ENCODE measurements at places on chromosomes 5 and 9. TPM values are rescaled to one million over a fixed set of nuclear protein-coding genes. Genes with fewer than 3 reads are reported as not detected.

- DNase-seq: no peak
Observed at GRCh38 chr9:3473405-3473804, 52.4 kb downstream of the RFX3 start.

DNA sequence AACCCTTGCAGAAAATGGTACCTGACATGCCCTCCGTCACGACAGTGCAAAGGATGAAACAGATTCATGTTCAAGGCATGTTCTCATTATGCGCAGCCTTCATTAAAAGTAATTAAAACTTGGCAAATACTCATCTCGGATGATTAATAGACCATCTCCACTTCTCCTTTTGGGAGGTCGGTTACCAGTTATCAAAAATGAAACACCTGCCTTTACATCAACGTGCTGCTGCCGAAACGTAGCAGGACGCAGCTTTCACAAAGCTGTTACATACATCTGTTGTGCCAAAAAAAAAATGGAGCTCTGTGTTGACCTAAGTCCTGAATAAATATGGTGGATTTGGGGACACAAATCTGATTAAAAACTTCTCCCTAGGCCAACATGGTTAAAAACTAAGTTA lies 75.7 kb downstream of the PTCH1 start:
- DNase-seq: no peak

DNA sequence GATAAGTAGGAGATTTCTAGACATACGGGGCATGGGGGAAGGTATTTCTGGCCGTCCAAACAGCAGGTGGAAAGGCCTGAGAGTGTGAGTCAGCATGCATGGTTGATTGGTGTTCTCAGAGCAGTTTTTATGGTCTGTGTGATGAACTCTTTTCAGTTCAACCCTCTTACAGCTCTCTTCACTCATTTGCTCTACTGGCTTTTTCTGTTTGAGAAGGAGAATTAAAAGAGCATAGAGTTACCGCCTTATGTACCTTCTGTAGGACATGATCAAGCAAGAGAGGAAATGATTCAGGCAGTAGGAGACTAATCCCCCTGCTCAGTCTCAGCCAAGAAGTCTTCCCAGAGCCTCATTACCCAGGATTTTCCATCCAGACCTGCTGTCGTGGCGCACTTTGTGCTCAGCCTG lies 92.4 kb downstream of the PRDM6 start:
- no peak for DNase-seq

The THBS4 gene
- total RNA-seq: 1.1 TPM

DNA sequence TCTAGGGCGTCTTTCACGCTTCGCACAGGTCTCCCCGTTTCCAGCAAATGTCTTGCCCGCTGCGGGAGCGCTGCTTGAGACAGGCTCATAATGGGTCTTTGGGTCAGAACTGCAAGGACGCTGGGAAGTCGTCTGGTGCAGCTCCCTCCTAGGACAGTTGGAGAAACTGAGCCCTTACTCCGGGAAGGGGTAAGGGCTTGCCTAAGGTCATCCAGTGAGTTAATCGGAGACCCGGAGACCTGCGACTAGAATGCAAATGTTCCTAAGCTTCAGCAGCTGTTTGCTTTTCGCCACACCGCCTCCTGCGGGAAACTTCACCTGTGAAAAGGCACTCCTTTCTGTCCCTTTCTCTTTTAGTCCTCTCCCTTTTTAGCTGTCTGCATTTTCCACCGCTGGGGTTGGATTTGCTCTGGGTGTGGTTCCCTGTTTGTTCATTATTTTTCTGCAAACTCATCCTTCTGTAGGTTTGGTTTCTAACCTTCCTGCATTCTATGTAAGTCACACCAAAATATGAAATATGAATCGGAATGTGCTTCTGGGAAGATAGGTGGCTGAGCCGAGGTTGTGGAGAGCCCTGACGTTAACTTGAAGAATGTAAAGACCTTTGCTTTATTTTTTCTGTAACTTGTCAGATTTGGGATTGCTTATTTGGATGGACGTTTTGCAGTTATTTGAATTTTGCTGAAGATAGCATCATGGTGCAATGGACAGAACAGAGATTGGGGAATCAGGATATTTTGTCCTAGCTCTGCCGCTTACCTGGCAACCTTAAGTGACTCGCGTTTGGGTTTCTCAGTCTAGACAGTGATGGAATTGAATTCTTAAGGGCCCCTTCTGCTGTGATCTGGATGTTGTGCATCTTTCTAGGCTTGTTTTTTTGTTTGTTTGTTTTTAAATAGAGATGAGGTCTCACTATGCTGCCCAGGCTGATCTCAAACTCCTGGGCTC lies 909 bp downstream of the SLC36A1 start:
- DNase-seq: peak; percentile 22

- no peak for DNase-seq
Observed at GRCh38 chr5:136210259-136210658, 17.3 kb upstream of the SMIM32 start.

Data from T-cell (primary cell).